Right lobe of liver (tissue), 6 donors: ENCODE measurements at places on chromosomes 13 and 19. TPM values are rescaled to one million over a fixed set of nuclear protein-coding genes. Genes with fewer than 3 reads are reported as not detected.
A peak's percentile ranks its signal among the peaks of the same experiment; 100 is the strongest.

GRCh38 chr13:111202745-111203144, 87.6 kb downstream of the ARHGEF7 start:
- peak overlapping the region; percentile 27 for H3K27ac ChIP-seq
- peaks cover 6% of the 10 kb centered on the region for H3K4me1 ChIP-seq
- no peaks in the 10 kb centered on the region for H3K27me3 ChIP-seq

GRCh38 chr19:49832556-49832955, 14.5 kb downstream of the MED25 start:
- no peaks in the 10 kb centered on the region for H3K27me3 ChIP-seq
- H3K36me3 ChIP-seq: no peaks in the 10 kb centered on the region
- H3K27ac ChIP-seq: no peak overlapping the region
- no peak overlapping the region for H3K4me3 ChIP-seq

DNA sequence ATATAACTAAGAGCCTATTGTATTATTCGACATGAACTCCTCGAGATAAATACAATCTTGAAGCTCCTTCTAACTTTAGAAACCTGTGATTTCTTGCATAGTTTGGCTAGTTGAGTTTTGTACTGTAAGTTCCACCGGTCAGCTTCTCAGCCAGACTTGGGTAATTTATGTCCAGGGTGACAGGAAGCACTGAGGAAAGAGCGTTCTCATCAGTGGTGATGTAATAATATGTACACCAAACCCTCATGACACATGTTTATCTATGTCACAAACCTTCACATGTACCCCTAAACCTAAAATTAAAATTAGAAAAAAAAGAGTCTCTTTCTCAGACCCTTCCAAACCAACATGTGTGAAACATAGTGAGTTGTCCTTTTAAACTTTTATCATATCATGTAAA, 205.7 kb downstream of the KCNRG start:
- no peaks in the 10 kb centered on the region for H3K4me1 ChIP-seq
- H3K27me3 ChIP-seq: no peaks in the 10 kb centered on the region
- H3K27ac ChIP-seq: no peak overlapping the region

DNA sequence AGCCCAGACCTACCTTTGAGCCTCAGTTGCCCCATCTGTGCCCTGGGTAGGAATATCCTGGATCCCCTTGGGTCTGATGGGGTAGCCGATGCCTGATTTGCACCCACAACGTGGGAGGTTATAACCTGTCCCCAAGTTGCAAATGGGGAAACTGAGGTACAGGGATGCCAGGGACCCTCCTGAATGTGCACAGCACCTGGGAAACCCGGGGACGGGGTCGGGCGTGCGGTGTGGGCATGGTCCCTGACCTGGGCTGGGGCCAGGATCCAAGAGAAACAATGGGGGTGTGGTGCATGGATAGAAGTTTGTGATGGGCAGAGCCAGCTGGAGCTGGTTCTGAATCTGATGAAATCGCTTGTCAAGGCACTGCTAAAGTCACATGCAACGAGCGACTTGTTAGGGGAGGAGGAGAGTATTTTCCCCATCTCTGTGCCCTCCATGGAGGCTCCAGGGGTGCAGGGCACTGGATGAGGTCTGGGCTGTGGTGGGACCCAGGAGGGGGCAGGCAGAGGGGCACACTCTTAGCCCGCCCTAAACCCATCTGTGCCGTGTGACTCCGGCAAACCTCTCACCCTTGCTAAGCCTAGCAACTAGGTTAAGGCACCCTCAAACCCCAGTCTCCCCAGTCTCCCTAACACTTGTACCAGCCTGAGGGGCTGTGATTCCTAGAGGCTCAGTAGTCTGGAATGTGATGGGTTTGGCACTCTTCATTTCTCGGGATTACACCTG, 749 bp downstream of the GDF15 start:
- H3K36me3 ChIP-seq: no peaks in the 10 kb centered on the region
- H3K4me1 ChIP-seq: peaks cover 31% of the 10 kb centered on the region
- DNase-seq: peak; percentile 79
- H3K4me3 ChIP-seq: peak overlapping the region; percentile 48

DNA sequence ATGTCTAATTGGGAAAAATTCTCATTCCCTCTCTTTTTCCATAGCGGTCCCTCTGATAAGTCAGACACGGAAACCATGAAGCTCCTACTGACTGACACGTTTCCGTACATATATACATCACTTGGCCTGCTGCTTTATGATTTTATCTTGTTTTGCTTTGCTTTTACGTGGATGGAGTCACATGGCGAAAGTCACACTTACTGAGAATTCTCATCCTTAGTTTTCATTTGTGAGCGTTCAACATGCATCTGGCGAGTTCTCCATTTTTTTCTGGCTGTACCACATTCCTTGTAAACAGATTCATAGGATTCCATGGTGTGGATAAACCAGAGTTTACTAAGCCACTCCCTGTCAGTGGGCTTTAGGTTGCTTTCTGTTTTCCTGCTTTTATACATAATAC, 21.2 kb downstream of the PGPEP1 start:
- no peak overlapping the region for H3K27ac ChIP-seq
- H3K4me3 ChIP-seq: no peak overlapping the region
- no peak for DNase-seq
- no peaks in the 10 kb centered on the region for H3K36me3 ChIP-seq
- peaks cover 32% of the 10 kb centered on the region for H3K4me1 ChIP-seq
- H3K27me3 ChIP-seq: no peaks in the 10 kb centered on the region

DNA sequence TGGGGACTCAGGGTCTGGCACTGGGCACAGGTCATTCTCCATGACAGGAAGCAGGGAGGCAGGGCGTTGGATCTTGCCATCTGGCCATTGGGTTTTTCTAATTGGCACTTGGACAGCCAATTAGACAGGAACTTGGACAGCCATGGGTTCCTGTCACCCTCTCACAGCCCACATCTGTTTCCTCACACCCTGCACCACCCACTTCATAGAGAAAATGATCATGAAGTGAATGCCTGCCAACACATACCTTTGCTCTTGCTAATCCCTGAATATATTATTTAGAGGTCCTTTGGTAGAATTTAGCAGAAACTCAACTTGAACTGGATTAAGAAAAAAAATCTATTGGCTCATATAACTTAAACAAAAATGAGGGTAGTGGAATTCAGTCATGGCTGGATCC, 4.9 kb upstream of the OLFM2 start:
- no peaks in the 10 kb centered on the region for H3K36me3 ChIP-seq
- no peak for DNase-seq
- no peaks in the 10 kb centered on the region for H3K4me1 ChIP-seq

- H3K27me3 ChIP-seq: no peaks in the 10 kb centered on the region
- H3K27ac ChIP-seq: no peak overlapping the region
- no peaks in the 10 kb centered on the region for H3K4me1 ChIP-seq
- no peak overlapping the region for H3K4me3 ChIP-seq
- no peak for DNase-seq
Measured at GRCh38 chr19:33775731-33776487, 20.8 kb upstream of the KCTD15 start.

GRCh38 chr13:52411629-52412028, 5.7 kb upstream of the THSD1 start:
- H3K4me1 ChIP-seq: no peaks in the 10 kb centered on the region
- H3K27me3 ChIP-seq: no peaks in the 10 kb centered on the region
- no peak overlapping the region for H3K27ac ChIP-seq
- H3K36me3 ChIP-seq: no peaks in the 10 kb centered on the region

GRCh38 chr13:26526702-26527216, 30.7 kb upstream of the WASF3 start:
- H3K36me3 ChIP-seq: no peaks in the 10 kb centered on the region
- no peak for DNase-seq
- no peak overlapping the region for H3K27ac ChIP-seq
- no peaks in the 10 kb centered on the region for H3K27me3 ChIP-seq
- H3K4me3 ChIP-seq: no peak overlapping the region

DNA sequence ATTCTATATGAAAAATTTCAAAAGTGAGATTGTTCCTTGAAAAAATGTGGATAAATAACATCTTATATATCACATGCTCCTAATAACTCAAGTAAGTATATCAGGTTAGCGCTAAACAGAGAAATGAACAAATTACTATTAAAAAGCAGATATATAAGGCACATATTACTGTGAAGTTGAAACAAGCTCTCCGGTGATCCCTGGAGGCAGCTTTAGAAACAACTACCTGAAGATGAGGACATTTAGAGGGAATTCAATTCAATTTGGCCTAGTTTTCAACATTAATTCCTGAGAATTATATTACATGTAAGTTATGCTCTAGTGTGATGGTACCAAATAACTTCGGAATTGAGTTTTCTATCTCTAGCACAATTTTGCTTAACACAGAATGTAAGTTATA, 1373.6 kb upstream of the SPRY2 start:
- no peak for DNase-seq
- no peak overlapping the region for H3K4me3 ChIP-seq
- no peaks in the 10 kb centered on the region for H3K36me3 ChIP-seq

DNA sequence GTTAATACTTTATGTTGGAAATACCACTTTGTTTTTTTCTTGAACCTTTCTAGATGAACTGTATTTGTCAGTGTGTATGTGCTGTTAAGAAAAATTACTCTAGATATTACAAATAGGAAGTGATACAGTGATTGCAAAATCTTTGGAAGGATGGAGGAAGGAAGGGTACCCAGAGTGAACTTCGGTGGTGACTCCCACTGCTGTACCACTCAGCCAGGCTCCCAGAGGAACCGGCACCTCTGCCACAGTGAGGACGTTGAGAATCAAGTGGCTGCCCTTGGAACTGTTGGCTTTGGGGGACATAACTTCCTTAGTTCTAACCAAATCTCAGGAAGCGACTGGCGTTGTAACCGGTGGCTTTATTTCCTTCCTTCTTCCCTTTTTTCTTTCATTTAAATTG, 184.7 kb downstream of the PCCA start:
- H3K36me3 ChIP-seq: peaks cover 6% of the 10 kb centered on the region
- no peak overlapping the region for H3K27ac ChIP-seq

DNA sequence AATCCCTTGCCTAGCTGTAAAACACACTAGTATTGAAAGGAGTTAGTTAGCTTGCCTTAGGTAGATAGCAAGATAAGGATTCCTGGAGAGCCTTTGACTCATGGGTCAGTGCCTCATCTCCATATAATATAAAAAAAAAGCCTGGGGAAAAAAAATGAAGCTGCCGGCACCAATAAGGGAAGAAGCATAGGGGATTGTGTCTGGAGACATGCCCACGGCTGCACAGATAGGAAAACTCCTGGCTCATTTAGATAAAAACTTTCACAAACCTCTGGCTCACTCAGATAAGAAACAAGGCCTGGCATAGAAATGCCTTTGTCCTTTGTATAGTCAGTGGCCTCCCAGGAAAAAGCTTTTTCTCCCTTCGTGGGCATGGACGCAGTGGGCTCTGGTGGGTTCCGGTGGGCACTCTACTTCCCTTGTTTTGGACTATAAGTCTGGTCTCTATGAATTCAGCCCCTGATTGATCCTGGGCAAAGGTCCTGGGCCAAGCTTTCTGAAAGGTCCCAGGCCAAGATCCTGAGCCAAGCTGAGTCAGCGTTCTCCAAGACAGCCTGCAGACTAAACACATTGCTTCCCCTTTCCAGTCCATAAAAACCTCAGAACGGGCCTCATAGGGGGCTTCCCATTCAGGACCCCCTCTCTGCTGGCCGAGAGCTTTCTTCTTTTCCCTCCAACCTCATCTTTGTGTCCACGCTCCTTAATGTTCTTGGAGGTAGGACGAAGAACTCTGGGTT, 4.9 kb upstream of the OR7A17 start:
- H3K27me3 ChIP-seq: no peaks in the 10 kb centered on the region
- DNase-seq: no peak
- H3K27ac ChIP-seq: no peak overlapping the region
- H3K4me1 ChIP-seq: no peaks in the 10 kb centered on the region
- no peak overlapping the region for H3K4me3 ChIP-seq
- no peaks in the 10 kb centered on the region for H3K36me3 ChIP-seq

DNA sequence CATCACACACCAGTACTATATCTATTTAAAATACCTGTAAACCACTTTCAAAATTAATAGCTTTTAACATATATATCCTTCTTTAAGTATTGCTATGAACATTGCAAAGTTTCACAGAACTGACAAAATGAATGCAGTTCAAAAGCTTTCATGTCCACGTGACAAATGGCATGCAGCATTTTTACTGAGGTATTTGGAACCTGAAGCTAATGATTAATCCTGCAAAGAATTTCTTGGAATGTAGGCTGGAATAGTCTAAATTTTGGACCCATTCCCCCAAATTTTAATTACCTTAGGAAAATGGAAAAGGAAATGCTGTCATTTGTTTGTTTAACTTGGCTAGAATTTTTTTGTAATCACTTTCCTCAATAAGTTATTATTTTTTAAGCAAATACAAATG, 423.8 kb upstream of the GPC6 start:
- H3K4me3 ChIP-seq: no peak overlapping the region
- H3K4me1 ChIP-seq: no peaks in the 10 kb centered on the region

- no peaks in the 10 kb centered on the region for H3K36me3 ChIP-seq
- H3K4me1 ChIP-seq: no peaks in the 10 kb centered on the region
- no peak for DNase-seq
- no peak overlapping the region for H3K27ac ChIP-seq
Measured at GRCh38 chr13:97600458-97601075, 166.6 kb downstream of the RAP2A start.

GRCh38 chr13:95185851-95186250, 115.4 kb downstream of the ABCC4 start:
- H3K36me3 ChIP-seq: no peaks in the 10 kb centered on the region
- H3K4me1 ChIP-seq: no peaks in the 10 kb centered on the region
- no peak overlapping the region for H3K4me3 ChIP-seq
- no peak overlapping the region for H3K27ac ChIP-seq

The CFAP97D2 gene
- total RNA-seq: not detected

The ZNF85 gene
- total RNA-seq: 1.2 TPM

The ENOX1 gene
- not detected for total RNA-seq

The PCDH9 gene
- 1.6 TPM for total RNA-seq

The C5AR1 gene
- 7.4 TPM for total RNA-seq
